ENCODE measurements at places on chromosomes 5 and 9. TPM values are rescaled to one million over a fixed set of nuclear protein-coding genes. Genes with fewer than 3 reads are reported as not detected.

GRCh38 chr9:89483592-89484474 is 14.1 kb downstream of the SEMA4D start:
- no peaks in the 10 kb centered on the region for H3K36me3 ChIP-seq
- no peak overlapping the region for H3K4me3 ChIP-seq
- H3K4me1 ChIP-seq: no peaks in the 10 kb centered on the region
- no peak for DNase-seq

GRCh38 chr9:3181049-3181953 is 337.4 kb upstream of the PUM3 start:
- peaks cover 43% of the 10 kb centered on the region for H3K27me3 ChIP-seq
- peak; percentile 40 for DNase-seq
- no peak overlapping the region for H3K4me3 ChIP-seq
- H3K36me3 ChIP-seq: no peaks in the 10 kb centered on the region
- H3K27ac ChIP-seq: no peak overlapping the region

DNA sequence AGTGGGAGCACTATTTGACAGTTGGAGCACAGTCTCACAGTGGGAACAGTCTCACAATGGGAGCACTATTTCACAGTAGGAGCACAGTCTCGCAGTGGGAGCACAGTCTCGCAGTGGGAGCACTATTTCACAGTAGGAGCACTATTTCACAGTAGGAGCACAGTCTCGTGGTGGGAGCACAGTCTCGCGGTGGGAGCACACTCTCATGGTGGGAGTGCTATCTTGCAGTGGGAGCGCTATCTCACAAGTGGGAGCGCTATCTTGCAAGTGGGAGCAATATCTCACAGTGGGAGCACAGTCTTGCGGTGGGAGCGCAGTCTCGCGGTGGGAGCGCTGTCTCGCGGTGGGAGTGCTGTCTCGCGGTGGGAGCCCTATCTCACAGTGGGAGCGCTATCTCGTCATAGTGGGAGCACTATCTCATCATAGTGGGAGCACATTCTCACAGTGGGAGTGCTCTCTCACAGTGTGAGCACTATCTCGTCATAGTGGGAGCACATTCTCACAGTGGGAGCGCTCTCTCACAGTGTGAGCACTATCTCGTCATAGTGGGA is 56.1 kb downstream of the MED10 start:
- no peak for DNase-seq
- no peaks in the 10 kb centered on the region for H3K4me1 ChIP-seq
- H3K27ac ChIP-seq: no peak overlapping the region
- H3K27me3 ChIP-seq: peaks cover 25% of the 10 kb centered on the region

DNA sequence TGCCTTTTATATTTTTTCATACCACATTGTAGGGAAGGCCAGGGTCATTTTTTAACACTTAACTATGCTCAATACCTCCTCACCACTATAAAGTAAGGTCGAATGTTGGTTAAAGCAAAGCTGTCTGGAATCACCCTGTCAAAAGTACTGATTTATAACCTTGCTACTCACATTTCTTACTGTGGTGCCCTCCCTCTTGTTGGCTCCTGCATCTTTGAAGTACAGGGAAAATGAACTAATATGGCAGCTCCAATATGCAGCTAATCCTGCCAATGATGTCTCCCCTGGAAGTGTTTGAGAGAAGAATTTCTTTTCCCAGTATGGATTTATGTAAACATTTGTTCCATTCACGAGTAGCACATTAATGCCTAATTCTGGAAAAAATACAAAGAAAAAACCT is 108.4 kb upstream of the RPS23 start:
- no peaks in the 10 kb centered on the region for H3K27me3 ChIP-seq
- no peak overlapping the region for H3K27ac ChIP-seq
- peaks cover 20% of the 10 kb centered on the region for H3K4me1 ChIP-seq
- H3K36me3 ChIP-seq: no peaks in the 10 kb centered on the region

DNA sequence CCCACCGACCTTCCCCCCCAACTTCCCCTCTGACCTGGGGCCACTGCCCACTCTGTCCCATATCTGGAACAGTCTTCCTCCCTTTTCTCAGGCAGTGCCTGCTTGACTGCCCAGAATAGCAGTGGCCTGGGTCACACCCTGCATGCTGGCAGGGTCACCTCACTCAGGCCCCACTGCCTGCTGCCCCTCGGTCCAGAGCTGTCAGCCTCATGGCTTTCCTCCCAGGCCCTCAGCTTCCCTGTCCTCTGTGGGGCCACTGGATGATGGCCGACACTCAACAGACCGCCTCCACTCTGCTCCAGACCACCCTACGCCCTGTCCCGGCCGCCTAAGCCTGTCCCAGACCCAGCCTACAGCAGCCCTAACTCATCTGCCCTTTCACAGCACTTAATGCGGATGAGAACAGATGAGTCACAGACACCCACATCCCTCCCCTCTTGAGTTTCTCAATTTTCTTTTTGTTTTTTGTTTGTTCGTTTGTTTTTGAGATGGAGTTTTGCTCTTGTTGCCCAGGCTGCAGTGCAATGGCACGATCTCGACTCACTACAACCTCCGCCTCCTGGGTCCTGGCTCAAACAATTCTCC is 5.9 kb downstream of the PNPLA7 start:
- H3K36me3 ChIP-seq: peaks cover 6% of the 10 kb centered on the region
- H3K27ac ChIP-seq: no peak overlapping the region
- H3K27me3 ChIP-seq: no peaks in the 10 kb centered on the region
- no peak overlapping the region for H3K4me3 ChIP-seq
- DNase-seq: no peak

LCN10 gene
- not detected for total RNA-seq
